ENCODE measurements at places on chromosomes 6 and 20.

DNA sequence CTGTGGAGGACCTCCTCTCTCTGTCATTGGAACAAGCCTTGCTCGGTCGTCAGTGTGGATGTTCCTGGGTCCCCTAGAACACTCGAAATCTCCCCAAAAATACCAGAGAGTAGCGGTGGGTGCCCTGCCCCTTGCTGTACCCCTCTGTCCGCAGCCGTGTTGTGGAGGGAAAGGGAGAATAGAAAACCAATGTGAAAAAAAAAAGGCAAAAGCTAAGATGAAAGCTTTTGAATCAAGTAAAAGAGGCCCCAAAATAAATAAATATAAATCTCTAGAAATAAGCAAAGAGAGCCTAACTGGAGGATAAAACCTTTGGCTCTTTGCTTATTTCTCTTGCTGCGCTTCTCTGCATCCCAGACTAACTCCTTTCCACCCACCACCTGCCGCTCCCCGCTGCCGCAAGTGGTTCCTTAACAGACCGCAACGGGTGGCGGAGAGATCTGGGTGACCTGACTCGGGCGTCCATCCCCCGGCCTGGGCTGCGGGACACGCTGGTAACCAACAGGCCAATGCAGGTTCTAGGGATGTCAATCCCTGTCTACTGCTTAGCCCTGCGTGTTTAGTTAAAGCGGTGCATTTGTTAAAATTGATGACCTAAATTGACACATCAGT, 110.0 kb downstream of the GPX5 start:
- no peak for DNase-seq

GRCh38 chr6:116217069-116217468, 36.8 kb downstream of the TSPYL4 start:
- no peak for DNase-seq

DNA sequence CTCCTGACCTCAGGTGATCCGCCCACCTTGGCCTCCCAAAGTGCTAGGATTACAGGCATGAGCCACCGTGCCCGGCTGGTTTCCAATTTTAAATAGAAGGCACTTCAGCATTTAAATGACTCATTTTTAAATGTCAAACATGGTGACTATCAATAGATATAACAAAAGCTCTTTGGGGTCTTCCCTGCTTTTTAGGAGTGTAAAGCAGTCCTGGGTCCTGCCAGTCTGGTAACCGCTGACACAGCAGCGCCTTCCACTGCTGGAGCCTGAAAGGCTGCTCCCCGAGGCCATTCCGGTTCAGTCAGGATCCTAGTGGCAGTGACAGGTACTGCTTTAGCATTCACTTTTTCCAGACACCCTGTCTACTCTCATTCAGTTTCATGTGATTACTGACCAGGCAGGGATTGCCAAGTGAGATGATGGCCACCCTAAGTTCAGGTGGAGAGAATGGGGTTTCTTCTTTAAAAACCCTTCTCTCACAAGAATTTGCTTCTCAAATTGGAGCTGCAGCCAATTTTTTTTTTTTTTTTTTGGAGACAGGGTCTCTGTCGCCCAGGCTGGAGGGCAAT, 5.1 kb downstream of the DIDO1 start:
- DNase-seq, result no peak

DNA sequence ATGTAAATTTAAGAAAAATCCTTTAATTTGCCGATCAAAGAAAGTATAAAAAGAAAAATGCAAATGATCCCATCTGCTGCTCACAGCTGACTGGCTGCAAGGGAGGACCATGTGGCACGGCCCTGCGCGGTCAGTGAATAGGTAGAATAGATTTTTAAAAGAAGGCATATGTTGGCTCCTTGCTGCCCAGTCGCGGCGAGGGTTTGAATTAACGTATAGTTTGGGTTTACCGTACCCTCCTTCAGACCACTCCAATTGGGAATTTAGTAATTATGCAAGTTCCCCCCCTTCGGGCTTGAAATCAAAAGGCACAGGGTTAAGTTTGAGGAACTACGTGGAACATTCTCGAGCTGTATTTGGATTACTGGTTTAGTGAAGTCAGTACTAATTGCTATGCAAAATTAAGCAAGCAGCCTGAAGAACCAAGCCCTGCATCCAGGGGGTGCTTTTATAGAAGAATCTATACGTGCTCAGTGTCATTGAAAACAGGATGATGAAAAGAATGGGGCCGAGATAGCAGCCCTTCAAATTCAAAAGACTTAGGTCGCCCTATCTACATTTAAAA, 1.1 kb upstream of the BEND3 start:
- no peak for DNase-seq

DNA sequence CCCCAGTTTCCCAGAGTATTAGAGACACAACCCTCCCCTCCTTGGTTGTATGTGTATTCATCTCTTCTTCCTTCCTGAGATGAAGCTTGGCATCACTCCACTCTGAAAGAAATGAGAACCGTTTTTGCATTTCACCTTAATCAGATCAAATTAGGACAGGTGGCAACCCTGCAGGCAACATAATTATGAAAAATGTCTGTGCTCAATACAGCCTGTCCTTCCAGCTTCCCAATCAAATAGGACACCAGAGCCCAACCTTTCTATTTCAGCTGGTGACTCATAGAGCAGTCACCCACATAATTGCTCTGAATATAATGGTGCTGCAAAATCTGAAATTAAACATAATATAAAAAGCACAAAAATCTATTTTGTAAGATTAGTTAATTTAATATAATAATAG, 310.2 kb upstream of the AGPAT4 start:
- no peak for DNase-seq

DNA sequence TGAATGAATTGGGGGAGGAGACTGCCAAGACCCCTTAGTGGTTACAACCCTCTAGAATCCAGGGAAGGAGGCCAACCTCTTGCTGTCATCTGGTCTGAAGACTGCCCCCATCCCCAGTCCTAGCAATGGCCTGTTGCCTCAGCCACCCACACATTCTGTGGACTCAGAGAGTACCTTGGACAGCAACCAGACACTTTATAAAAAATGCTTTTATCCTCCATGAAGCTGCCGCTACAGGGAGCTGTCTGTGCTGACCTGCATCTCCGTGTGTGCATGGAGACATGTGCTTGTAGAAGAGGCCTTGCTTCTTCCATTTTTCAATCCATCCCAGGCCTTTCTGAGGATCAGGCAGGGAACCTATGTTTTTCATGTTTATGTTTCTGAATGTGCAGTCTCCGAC, 15.2 kb downstream of the CDH22 start:
- DNase-seq, result no peak
